T-cell (primary cell): ENCODE measurements at places on chromosomes 2 and 18. TPM values are rescaled to one million over a fixed set of nuclear protein-coding genes. Genes with fewer than 3 reads are reported as not detected.

DNA sequence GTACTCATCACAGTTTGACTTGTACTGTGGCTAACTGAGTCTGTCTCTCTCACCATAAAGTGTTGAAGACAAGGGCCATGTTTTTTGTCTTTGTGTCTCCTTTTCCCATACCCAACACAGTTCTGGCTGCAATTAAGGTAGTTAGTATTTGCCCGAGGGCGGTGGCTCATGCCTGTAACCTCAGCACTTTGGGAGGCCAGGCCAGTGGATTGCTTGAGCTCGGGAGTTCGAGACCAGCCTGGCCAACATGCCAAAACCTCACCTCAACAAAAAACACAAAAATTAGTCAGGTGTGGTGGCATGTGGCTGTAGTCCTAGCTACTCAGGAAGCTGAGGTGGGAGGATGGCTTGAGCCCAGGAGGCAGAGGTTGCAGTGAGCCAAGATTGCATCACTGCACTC, 6.9 kb upstream of the KIF3C start:
- DNase-seq = no peak
- peaks cover 5% of the 10 kb centered on the region for H3K4me1 ChIP-seq
- H3K36me3 ChIP-seq = no peaks in the 10 kb centered on the region
- no peak overlapping the region for H3K27ac ChIP-seq
- peaks cover 5% of the 10 kb centered on the region for H3K27me3 ChIP-seq
- H3K4me3 ChIP-seq = no peak overlapping the region

PROKR1 gene
- not detected for total RNA-seq

DNA sequence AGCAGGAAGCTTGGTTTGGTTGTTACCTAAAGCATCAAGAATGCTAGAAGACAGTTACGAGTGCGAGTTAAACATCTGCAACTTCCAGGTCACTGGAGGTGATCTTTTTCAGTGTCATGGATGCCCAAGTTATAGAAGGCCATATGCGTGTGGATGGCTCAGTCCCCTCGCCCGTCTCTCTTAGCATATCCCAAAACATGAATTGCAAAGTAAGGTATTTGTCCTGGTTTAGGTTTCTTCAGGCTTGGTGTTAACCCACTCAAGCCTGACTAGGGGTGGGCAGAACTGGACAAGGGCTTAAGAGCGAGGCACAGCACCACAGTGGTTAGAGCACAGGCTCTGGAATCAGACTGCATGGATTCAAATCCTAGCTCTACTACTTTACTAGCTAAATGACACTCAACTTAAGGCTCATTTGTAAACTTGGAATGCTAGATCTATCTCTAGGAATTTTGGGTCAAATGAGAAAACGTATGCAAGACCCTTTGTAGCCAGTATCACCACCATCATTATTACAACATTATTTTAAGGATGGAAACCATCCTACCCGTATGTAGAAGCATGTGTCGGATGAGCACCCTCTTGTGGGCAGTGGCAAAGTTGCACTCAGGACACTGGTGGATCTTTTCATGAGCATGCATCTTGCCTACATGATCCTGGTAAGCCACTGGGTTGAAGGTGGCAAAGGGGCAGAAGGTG, 11.2 kb downstream of the ZNF142 start:
- H3K4me3 ChIP-seq = no peak overlapping the region
- no peaks in the 10 kb centered on the region for H3K4me1 ChIP-seq
- peaks cover 90% of the 10 kb centered on the region for H3K36me3 ChIP-seq
- no peak overlapping the region for H3K27ac ChIP-seq
- H3K27me3 ChIP-seq = no peaks in the 10 kb centered on the region

GRCh38 chr18:46072376-46072867, 362 bp upstream of the PSTPIP2 start:
- peaks cover 12% of the 10 kb centered on the region for H3K27me3 ChIP-seq
- DNase-seq = no peak
- peak overlapping the region; percentile 80 for H3K4me3 ChIP-seq
- H3K4me1 ChIP-seq = peaks cover 41% of the 10 kb centered on the region

- DNase-seq = no peak
- no peaks in the 10 kb centered on the region for H3K36me3 ChIP-seq
- H3K4me1 ChIP-seq = no peaks in the 10 kb centered on the region
- no peak overlapping the region for H3K27ac ChIP-seq
- H3K4me3 ChIP-seq = no peak overlapping the region
- H3K27me3 ChIP-seq = peaks cover 15% of the 10 kb centered on the region
Observed at GRCh38 chr18:36316246-36316645, 18.7 kb downstream of the FHOD3 start.

- no peak overlapping the region for H3K27ac ChIP-seq
- no peaks in the 10 kb centered on the region for H3K27me3 ChIP-seq
- H3K4me3 ChIP-seq = no peak overlapping the region
- H3K4me1 ChIP-seq = no peaks in the 10 kb centered on the region
- DNase-seq = no peak
Observed at GRCh38 chr18:45731716-45732115, 7.7 kb downstream of the SLC14A1 start.

DNA sequence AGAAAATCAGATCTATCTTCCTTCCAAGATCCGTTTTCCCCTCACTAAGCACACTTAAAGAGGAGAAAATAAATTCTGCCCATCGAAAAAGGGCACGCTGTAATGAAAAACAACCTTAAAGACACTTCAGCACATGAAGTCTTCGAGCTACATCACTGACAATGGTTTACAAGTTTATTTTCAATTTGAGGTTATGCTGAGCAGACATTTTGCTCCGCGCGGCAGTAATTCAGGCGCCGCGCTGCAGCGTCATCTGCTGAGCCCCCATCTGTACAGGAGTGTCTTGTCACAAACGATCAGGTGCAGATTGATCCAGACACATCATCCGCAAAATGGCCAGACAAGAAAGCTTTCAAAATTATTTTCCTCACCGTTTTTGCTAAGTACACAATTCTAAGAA, 341.7 kb downstream of the STK39 start:
- no peak overlapping the region for H3K27ac ChIP-seq
- H3K36me3 ChIP-seq = no peaks in the 10 kb centered on the region
- H3K27me3 ChIP-seq = peaks cover under 1% of the 10 kb centered on the region
- H3K4me1 ChIP-seq = no peaks in the 10 kb centered on the region
- H3K4me3 ChIP-seq = no peak overlapping the region

DNA sequence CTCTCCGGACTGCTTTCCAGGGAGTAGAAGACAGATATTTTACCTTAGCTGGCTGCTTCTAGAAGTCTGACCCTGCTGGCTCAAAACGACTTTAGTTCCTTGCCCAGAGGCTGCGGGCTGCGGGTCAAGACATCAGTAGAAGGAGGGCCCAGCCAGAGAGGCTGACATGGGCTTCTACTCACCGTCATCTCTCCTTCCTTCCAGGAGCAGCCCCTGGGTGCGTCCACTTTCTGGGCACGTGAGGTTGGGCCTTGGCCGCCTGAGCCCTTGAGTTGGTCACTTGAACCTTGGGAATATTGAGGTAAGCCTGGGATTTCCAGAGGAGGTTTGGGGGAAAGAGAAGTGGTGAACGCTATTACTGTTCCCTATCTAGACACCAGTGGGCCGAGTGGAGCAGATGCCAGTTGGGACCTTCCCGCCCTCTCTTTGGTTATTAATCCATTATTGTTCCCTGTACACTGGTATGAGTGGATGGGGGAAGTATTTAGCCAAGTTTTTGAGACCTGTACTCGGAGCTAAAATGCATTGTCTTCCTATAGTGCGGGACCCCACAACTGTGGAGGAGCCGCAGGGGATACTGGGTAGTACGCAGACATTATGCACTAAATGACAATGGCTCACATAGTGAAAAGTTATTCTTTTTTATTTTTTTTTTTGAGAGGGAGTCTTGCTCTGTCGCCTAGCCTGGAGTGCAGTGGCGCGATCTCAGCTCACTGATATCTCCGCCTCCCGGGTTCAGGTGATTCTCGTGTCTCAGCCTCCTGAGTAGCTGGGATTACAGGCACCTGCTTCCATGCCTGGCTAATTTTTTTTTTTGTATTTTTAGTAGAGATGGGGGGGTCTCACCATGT, 26.3 kb upstream of the CASP8 start:
- peaks cover 51% of the 10 kb centered on the region for H3K4me1 ChIP-seq
- H3K36me3 ChIP-seq = no peaks in the 10 kb centered on the region
- DNase-seq = no peak
- H3K27me3 ChIP-seq = no peaks in the 10 kb centered on the region
- H3K27ac ChIP-seq = peak overlapping the region; percentile 81

- no peak overlapping the region for H3K4me3 ChIP-seq
- no peaks in the 10 kb centered on the region for H3K4me1 ChIP-seq
- H3K27me3 ChIP-seq = no peaks in the 10 kb centered on the region
- DNase-seq = no peak
- no peak overlapping the region for H3K27ac ChIP-seq
- no peaks in the 10 kb centered on the region for H3K36me3 ChIP-seq
Observed at GRCh38 chr18:9898792-9899549, 13.2 kb downstream of the TXNDC2 start.

DNA sequence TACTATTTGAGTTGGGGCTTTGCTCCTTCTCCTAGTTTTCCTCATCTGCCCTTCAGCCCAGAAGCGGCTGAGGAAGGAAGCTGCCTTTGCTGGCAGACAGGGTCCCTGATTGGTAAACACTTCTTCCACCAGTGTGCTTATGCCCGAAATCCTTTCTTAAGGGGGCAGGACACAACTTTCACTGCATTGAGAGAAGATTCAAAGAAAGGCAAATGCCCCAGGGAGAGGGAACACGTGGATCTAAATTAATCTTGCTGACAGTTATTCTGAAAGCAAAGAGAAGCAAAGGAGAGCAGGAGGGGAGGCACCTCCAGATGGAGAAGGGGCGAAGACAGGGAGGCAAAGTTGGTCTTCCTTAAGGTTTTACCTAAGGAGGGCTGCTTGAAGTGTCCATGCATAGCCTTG, 92.1 kb upstream of the EFEMP1 start:
- no peak for DNase-seq
- H3K27ac ChIP-seq = no peak overlapping the region
- no peaks in the 10 kb centered on the region for H3K36me3 ChIP-seq
- H3K27me3 ChIP-seq = peaks cover 2% of the 10 kb centered on the region

PECR gene
- 21.2 TPM for total RNA-seq

CHST9 gene
- not detected for total RNA-seq

GRCh38 chr2:101630224-101630949, 67.1 kb upstream of the MAP4K4 start:
- H3K4me3 ChIP-seq = no peak overlapping the region
- H3K36me3 ChIP-seq = no peaks in the 10 kb centered on the region
- no peaks in the 10 kb centered on the region for H3K27me3 ChIP-seq
- H3K27ac ChIP-seq = no peak overlapping the region
- no peaks in the 10 kb centered on the region for H3K4me1 ChIP-seq

TCF23 gene
- not detected for total RNA-seq
